ENCODE measurements at places on chromosomes 1 and 21.

DNA sequence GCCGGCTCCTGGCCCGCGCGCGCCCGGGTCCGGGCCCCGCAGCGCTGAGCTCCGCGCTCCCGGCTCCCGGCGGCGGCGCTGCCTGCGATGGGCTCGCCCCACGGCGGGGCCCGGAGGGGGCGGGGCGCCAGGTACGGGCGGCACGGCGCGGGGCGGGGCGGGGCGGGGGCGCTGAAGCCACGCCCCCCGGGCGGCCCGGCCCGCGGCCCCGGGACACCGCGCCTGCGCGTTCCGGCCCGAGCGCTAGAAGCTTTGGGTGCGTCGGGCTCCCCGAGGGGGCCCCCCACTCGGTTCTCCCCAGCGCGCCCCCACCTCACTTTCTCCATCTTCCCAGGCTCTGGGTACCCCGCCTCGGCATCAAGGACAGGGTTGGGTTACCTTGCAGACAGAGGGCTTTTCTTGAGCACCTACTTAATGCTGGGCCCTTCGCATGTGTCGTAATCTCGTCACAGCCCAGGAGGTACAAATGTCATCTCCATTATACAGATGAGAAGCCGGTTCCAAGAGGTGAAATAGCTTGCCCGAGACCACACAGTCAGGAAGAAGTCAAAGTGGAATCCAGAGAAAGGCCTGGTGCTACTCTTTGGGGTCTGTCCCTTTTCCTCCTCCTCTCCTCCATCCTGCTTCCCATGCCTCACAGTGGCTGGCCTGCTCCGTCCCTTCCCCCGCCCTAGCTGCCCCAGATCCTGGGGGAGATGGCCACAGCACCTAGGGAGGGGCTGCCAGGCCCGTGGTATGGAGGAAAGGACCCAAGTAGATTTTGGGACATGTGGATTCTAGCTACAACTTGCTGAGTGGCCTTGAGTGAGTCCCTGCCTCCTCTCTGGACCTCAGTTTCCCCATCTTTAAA lies 46.5 kb downstream of the RAP1GAP start:
- no peak for DNase-seq

DNA sequence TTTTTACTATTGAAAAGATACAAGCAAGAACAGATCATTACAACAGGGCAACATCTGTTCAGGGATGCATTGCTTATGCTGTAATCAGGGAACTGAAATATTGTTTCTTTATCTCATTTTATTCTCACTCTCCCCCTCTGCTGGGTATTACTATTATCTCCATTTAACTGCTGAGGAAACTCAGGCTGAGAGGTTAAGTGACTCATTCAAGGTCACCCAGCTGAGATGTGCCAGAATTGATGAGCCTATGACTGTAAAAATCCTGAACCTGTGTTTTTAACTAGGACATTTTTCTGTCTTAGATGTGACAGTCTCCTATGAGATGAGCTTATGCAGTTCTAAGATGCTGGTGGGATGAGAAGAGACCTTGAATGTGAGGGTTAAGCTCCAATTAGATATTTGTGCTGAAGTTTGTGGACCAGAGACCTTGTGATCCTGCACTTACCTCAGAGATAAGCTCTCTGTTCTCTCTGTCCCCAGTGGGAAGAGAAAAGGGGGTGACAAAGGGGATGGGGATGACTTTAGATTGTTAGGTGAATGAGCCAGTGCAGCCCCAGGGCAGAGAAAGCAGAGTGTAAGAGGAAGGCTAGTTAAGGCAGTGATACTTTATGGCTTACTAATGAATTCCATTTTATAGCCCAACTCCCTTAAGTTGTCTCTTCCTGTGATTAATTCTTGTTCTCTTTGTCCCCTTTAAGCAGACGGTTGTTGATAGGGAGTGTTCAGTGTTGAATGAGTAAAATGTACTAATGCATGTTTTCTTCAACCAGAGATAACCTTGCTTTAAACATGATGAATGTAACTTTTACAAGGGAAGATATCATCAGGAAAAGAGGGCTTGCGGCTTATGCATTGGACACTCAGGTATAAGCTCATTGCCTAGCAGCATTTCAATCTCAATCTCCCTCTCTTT lies 111.4 kb downstream of the HLX start:
- DNase-seq = no peak

DNA sequence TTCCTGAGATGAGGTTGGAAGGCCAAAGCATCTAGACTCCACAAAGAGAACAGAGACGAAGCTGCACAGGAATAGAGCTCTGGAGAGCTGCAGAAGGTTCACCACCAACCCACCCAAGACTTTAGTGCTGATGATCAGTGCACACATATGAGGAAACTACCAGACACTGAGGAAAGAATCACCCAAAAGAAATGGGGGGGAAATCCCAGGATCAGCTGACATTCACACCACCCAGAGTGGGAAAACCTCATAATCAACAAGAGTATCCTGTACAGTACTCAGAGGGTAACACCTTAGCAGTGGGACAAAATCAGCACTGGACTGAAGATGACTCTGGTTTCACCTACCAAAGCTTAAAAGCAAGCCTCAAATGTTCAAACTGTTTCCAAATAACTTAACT lies 36.4 kb downstream of the DENND1B start:
- DNase-seq = no peak

GRCh38 chr1:80629304-80629837 lies 1171.4 kb upstream of the ADGRL2 start:
- no peak for DNase-seq

GRCh38 chr1:8777867-8778266 lies 39.6 kb downstream of the RERE start:
- no peak for DNase-seq

GRCh38 chr1:109485001-109485400 lies 1.3 kb downstream of the ATXN7L2 start:
- no peak for DNase-seq

DNA sequence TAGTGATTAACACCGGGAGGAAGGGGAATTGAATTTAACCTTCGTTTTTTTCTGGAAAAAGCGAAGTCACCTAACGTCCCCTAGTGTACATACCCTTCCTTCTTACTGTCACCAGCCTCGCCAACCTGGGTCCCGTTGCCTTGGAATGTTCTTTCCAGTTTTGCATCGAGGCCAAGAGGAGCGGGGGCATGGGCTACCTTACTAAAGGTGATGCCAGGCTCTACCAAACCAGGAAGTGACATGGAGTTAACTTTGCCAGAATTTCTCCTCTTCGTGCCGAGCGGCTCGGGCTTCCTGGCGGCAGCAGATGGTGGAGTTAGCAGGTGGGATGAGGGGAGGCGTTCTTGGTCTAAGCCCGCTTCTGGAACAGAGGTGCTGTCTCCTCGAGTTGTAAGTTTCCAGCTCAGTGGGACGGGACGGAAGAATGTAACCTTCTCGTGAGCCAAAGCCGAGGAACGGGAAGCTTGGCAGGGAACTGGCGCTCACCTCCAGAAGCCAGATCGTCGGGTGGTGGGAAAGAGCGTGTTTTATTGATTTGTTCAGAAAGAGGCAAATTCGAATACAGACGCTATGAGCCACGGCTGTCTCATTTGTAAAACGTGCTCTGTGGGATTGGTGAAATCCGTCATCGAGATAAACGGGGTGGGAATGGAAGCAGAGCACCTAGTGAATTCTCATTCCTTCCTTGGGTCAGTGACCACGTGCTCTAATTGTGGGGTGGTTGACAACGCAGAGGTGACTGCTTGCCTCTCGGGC lies 486 bp downstream of the NIPAL3 start:
- no peak for DNase-seq

DNA sequence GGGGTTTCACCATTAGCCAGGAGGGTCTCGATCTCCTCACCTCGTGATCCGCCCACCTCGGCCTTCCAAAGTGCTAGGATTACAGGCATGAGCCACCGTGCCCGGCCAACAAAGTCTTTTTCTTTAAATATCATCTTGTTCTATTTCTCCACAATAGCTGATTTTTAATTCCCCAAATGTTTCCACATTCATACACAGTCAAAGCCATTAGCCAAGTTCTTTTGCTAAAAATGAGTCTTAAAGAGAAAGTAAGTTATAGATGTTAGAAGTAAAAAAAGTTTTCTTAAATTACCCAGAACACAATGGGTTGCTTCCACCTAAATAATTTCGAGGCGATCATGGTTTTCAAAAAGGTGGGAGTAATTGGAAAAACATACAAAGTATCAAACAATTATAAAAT lies 30.6 kb downstream of the C2CD2 start:
- no peak for DNase-seq

DNA sequence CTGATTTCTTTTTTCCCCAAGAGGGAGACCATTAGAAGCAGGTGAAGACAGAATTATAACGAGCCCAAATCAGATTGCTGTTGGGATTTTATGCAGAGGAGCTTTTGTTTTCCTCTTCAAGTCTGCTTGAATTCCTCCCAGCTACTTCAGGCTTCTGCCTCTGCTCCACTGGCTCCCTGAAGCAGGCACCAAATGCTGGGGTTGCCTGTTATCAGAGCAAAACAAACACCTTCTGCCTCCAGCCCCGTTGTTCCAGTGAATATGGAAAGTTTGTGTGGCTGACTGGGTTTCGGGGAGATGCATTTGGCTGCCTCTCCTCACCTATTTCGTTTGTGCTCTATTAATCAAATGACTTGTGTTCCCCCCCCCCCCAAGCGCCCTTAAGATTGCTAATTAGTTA lies 209.2 kb downstream of the URB2 start:
- no peak for DNase-seq

DNA sequence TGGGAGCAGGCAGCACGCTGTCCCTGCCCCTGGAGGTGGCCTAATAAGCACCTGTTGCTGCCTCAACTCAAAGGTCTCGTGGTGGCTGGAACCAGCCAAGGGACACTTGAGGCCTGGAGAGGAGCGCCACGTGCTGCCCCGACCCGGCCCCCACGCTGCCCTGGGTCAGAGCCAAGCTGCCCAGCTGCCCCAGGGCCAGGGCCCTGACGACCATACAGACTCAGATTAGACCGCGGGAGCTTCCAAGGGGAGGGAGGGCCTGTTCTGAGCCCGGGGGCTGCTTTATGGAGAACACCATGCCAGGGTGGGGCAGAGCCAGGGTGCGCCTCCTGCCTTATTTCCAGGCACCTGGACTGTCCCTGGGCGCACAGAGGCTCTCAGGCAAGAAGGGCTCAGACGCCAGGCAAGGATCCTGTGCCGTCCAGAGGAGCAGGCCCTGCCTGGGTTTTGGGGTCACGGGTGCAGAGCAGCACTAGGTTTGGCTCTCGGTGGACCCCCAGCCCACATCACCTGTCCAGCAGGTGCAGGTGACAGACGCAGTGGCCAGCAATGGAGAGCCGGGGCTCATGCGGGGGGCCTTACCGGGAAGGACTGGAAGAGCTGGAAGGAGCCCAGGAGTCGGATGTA lies 18.6 kb downstream of the KRTAP10-1 start:
- no peak for DNase-seq

- DNase-seq = no peak
Measured at GRCh38 chr1:33331444-33332356, 10.8 kb upstream of the A3GALT2 start.

DNA sequence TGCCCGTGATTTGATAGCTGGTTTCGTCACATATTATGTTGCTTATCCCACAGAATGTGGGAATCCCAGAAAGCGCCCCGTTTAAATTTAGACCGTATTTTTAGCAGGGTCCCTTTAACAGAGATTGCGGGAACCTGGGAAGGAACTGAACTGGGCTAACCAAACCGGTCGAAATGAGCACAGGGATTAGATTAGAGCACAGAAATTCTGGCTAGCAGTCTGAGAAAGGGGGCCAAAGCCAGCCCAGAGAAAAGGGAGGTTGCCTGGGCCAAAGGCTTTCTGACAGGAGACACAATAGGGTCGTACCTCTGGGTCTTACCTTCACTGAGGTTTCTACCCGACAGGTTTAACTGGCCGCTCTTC lies 327 bp downstream of the LRRC40 start:
- DNase-seq = no peak

DNA sequence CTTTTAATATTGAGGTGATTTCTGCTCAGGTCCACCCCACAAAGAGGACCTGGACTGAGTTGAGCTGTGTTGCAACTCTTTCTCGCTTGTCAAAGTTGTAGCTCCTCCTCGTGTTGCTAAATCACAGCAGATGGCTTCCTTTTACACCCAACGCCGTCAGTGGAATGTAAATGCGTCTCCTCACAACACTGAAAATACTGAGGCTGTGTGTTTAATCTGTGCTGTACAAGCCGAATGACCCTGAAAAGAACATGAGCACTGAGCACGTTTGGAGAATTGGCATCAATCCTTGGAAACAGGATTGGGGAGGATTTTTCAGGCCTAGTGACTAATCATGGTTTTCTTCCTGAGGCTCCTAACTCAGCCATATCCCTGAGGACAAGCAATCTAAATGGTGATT lies 196.0 kb downstream of the CRB1 start:
- DNase-seq = peak; percentile 79

DNA sequence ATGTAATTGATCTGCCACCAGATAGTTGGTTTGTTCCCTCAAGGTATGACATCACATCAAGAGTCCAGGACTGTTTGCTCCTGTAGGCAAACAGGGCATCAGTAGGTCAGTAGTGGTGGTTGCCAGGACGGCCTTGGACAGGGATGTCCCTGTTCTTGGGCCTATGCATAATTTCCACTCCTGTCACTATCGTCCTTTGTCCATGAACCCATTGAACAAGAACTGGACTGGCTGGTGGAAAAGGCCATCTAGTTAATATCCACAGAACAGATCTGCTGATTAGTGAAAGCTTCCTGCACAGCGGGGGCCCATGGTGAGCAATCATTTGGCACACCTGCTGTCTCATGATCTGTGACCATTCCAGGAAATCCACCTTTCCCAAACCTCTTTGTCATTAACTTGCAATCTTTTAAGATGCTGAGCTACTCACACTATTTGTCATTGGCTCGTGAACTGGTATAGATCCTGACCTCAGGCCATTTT lies 12.4 kb upstream of the BSDC1 start:
- DNase-seq = no peak

DNA sequence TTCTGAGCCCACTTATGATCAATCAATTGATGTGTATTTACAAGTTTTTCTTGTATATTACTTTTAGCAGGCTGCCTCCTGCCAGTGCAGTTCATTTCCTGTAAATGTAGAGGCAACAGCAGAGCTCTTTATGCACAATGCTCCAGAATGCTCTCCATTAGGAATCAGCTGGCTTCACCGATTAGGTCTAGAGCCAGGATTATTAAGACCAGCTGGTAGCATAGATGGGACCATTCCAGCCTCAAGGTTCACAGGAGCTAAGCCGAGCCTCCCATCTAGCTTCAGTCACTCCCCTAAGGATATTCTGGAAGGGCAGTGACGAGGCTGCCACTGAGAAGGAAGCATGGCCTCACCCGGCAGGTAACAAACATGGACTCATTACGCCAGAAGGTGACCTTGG lies 36.8 kb downstream of the DHRS3 start:
- no peak for DNase-seq

DNA sequence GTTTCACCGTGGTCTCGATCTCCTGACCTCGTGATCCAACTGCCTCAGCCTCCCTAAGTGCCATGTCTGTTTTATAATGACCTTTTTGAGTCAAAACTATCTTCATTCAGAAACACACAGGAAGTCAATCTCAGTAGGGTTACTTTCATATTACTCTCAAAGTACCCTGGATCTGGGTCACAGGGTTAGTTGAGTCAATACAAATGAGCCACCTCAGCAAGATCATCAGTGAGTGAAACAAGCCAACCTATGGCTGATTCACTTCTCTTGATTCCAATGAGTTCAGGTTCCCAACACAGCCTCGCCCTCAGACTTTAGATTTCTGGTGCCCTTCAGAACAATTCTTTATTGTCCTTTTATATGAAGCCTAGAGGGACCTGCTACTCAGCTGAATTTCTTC lies 76.9 kb downstream of the ZC3H11B start:
- no peak for DNase-seq

Measured in AG04449 (cell line).